Mesothelial cell of epicardium (in vitro differentiated cells): ENCODE measurements at places on chromosomes 7 and 10.

- no peak for DNase-seq
Measured at GRCh38 chr10:440127-440526, 249.3 kb downstream of the DIP2C start.

DNA sequence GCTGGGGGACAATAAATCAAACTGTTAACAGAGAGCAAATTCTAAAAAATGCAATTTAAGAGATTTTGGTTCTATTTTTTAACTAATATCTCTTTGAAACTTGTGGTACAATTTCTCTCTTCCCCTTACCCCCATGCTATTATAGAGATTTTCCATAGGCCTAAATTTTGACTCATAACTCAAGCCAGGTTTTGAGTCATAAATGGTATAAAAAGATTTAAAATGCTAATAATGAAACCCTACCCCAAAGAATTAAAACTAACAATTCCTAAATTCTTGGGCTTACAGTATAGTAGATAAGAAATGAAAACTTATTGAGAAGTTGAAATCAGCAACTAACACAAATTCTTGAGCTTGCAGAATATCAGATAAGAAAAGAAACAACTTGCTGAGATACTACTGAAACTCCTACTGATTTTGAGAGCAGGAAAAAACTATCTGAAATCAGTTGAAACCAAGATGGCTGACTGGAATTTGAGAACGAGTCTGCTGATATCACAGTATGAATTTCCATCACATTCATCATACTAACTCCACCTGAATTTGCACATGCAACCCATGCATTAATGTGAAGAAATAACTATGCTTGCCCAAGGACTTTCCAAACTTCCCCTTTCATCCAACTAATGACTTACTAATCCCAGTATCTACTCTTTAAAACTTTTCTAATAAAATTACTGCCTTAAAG lies 36.3 kb downstream of the POT1 start:
- DNase-seq: no peak

DNA sequence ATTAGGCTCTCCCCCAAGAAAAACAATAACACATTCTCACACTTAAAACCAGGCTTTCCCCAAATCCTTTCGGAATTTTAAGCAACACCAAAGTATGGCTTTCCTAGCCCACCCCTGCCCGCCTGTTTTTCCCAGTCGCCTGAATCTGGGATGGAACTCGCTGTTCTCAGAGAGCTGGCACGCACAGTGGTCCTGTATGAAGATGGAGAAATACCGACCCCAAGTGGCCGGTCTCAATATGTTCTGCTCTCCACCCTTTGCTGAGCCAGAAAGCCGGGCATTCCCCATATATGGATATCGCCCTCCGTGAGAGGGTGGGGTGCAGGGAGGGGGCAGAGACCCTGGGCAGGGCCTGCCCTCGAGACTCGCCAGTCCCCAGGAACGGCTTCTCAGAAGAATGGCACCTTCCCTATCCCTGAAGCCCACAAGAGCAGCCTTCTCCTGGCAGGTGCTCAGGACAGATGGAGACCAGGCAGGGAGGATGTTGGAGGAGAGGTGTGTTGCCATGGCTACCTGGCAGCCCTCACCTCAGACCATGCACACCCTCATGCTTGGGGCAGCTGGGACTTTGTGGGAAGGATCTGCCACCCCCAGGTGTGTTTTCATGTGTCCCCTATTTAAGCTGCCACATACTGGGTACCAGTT lies 3.4 kb downstream of the TACR2 start:
- DNase-seq: no peak

DNA sequence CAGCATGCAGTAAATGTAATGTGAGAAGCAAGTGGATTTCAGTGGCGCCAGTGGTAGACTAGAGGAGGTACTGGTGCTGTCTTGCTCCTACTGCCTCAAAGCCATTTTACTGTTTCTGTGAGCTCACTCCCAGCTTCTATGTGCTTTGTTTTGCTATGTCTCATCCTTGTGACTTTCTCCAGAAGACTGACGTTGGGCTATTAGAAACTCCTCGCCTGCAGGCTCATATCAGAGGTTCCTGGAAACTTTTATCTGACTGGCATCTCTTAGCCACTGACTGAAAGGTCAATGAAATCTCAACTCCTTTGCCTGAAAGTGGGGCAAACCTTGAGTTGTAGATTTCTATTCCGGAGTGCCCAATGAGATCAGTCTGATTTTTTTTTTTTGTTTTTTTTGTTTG lies 66.4 kb upstream of the SORCS1 start:
- no peak for DNase-seq

DNA sequence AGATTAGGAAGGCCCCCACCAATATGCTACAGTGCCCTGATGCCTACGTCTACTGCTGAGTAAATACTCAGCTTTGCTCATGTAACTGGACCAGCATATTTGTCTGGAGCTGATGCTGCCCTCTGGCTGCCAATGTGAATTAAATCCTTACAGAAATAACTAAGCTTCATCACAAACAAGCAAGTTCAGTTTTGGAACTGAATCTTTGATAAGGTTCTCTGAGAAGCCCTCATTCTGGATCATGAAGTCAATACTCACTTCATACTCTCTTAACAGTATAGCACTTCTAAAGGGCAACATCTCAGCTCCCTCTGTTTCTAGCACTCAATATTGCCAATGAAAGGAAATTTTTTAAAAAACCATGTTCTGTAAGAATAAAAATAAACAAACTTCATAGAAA lies 246.7 kb downstream of the ETV1 start:
- DNase-seq: no peak

DNA sequence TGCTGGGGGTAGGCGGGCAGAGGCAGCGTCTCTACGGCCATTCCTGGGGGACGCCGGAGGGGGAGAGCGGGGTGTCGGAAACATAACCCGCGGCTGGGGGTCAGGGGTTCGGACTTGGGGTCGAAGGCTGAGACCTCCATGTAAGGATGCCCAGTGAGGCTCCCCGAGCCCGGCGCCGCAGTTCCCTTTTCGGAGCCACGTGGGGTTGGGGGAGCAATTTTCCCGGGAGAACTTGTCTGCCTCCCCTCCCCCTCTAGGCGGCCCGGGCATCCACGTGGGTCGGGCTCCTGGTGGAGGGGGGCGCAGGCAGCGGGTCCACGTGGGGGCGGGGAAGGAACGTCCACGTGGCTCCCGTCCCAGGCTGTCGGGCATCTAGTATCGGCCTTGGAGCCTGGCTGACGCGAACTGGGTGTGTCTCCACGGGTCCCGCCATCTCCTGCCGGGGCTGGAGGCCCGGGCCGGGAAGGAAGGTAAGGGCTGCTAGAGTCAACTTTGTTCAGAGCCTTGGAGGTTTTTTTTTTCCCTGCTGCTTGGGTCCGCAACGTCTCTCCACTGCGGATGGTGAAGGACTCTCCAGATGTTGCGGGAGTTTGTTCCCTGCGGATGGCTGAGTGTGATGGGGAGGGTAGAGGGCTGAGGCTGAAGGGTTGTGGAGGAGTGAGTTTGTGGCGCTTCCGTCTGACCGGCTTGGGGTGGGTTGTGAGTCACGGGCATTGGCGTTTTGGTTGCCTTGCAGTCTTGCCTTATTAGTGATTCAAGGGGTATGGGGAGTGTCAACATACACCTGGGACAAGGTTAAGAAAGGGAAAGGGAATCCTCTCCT lies 744 bp downstream of the PPRC1 start:
- DNase-seq: peak; percentile 66

GRCh38 chr7:3568516-3568915 lies 267.5 kb downstream of the SDK1 start:
- no peak for DNase-seq

DNA sequence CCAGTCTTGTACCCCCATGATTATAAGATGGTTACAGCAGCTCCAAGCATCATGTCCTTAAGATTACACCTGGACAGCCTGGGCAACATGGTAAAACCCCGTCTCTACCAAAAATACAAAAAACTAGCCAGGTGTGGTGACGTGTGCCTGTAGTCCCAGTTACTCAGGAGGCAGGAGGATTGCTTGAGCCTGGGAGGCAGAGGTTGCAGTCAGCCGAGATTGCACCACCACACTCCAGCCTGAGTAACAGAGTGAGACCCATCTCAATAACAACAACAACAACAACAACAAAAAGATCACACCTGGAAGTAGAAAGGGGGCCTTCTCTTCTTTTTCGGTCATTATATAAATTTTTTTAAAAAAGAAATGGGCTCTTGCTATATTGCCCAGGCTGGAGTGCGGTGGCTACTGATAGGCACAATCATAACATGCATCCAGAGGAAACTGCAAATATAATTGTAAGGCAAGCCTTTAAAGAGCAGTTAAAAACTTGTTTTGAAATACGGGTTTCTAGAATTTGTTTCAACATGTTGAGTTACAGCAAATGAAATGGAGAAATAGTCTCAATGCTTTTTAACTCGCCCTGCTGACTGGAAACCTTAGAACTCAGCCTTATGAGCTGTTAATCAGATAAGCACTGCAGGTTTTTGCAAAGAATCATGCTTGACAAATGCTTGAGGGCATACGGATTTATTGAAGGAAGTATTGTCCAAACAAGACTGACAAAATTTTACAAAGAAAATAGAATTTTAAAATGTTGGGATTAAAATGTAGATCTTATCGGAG lies 4.7 kb upstream of the ENTPD7 start:
- DNase-seq: no peak

DNA sequence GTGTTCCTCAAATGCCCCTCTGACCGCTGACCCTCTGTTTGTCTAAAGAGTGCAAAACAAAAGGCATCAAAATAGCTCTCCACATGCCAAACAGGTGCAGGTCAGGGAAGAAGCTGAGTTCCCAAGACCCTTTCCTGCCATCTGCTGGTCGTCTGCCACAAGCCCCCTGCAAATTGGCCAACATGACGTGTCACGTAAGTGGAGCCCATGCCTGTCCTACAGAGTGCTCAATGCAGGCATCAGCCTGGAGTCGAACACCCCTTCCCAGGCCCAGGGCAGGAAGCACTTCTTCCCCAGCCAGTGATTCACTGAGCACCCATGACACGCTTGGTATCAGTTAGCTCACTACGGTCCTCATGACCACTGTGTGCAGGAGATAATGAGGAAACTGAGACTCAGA lies 14.1 kb downstream of the TMEM72 start:
- no peak for DNase-seq

DNA sequence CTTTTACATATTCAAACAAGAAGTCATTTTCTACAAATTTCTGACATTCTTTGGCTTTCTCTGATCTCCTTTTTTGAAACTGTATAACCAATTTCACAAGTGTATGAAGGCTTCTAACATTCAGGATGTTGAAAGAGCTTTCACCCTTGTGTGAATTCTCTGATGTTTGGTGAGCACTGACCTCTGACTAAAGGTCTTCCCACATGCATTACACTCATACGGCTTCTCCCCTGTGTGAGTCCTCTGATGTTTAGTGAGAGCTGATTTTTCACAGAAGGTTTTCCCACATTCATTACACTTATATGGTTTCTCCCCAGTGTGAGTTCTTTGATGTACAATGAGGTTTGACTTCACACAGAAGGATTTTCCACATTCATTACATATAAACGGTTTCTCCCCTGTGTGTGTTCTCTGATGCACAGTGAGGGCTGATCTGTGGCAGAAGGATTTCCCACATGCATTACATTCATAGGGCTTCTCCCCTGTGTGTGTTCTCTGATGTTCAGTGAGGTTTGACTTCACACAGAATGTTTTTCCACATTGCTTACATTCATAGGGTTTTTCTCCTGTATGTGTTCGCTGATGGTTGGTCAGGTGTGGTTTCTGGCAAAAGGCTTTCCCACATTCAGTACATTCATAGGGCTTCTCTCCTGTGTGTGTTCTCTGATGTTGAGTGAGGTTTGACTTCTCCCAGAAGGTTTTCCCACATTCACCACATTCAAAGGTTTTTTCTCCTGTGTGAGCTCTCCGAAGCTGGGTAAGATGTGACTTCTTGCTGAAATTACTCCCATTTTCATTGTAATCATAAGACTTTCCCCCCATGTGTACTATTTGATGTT lies 25.7 kb downstream of the ZNF248 start:
- DNase-seq: no peak
